ENCODE measurements at places on chromosomes 16 and 17. TPM values are rescaled to one million over a fixed set of nuclear protein-coding genes. Genes with fewer than 3 reads are reported as not detected.

DNA sequence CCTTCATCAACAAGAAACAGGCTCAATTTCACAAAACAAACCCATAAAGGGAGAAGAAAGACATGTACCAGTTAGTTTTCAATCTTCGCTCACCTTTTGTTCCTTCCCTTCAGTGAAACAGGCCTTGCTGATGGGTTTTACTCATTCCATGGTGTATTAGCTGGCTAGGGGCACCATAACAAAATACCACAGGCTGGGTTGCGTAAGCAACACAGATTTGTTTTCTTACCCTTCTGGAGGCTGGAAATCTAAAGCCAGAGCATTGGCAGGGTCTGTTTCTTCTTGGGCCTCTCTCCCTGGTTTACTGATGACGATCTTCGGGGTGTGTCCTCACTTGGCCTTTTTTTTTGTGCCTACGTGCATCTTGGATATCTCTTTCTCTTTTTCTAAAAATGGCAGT lies 383.4 kb upstream of the RBFOX1 start:
- DNase-seq, result no peak

DNA sequence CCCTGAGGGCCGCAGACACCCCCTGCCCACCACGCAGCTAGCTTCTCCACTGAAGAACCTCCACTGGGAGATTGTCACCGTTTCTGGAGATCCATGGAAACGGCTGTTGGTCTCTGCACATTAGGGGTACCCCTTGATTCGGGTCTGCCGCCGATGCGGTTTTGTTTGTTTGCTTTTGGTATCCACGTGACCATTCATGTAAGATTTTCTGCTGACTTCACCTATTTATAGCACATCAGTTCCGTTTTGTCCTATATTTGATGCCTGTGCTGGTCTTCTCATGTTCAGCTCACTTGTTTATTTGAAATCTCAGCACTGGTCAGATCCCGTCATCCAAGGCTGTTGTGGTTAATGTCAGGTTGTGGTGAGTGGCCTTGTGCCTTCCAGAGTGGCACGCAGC lies 21.1 kb downstream of the CRAMP1 start:
- DNase-seq, result no peak

GRCh38 chr17:15083225-15083624 lies 181.9 kb downstream of the PMP22 start:
- no peak for DNase-seq

DNA sequence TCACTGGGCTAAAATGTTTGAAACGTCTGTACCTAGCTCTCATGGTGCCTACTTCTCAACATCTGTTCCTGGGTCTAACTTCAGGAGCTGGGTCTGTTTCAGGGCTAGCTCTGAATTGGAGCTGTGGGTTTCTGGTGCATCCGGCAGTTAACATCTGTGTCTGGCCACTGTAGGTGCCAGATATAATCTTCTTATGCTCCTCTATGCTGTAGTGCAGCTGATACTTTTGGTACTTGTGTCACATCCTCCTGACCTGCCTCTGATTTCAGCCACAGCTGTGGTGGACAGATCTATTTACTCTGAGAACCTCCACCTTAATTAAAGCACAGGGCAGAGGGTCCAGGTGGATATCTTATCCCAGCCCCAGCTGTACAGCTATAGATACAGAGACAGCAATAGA lies 496.5 kb upstream of the CDH11 start:
- no peak for DNase-seq

- no peak for DNase-seq
These were observed at the start of gene DUS1L for GRCh38 chr17:82065638-82066303. DUS1L (minus strand) TSS chr17:82065804; CDS start chr17:82065059, 745 bp downstream.

DNA sequence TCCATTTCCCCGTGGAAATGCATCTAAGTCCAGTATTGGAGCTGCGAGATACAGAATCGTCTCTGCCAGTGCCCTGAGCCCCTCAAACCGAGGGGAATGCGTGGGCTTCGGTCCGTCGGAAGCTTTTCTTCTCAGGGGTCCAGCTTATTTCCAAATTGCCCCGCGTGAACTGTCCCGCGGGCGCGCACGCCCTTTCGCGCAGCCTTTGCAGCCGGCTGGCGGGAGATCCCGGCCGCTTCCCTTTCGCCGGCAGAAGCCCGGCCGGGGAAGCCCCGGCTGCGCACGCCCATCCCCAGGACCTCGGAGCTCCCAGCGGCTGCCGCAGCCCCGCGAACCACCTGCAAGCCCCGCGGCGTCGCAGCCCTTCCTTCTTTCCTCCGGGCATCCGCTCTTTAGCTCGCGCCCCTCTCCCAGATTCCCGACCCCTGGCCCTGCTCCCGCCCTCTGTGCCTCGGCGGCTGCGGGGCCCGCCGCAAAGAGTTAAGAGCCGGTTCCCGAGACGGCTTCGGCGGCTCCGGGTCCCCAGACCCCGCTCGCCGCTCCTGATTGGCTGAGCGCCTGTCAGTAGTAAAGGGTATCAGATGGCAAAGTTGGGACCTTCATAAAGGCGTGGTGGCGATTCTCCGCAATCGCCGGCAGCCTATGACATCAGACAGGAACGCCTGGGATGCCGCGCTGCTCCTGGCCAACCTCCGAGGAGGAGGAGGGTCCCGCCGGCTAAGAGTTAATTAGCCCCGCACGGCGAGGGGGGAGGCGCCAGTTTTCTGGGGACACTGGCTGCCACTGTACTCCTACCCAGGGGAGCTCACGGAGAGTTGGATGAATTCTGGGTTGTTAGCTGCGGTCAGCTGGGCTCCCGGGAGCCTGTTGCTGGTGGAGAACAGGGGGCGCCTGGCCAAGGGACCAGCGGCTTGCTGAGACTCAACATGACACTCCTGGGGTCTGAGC lies at the start of gene MYOCD:
Gene MYOCD, plus strand, starts transcription at position 628 of the 948 bp plus-strand sequence. Its CDS starts 299 bp downstream, at position 927.
- peak; percentile 41 for DNase-seq

- DNase-seq, result no peak
These were observed 14.4 kb upstream of the GNG13 start for GRCh38 chr16:814974-815373.

GRCh38 chr16:14215941-14216340 lies 144.8 kb downstream of the MRTFB start:
- DNase-seq, result no peak

The MT3 gene
- total RNA-seq, result 1.8 TPM

DNA sequence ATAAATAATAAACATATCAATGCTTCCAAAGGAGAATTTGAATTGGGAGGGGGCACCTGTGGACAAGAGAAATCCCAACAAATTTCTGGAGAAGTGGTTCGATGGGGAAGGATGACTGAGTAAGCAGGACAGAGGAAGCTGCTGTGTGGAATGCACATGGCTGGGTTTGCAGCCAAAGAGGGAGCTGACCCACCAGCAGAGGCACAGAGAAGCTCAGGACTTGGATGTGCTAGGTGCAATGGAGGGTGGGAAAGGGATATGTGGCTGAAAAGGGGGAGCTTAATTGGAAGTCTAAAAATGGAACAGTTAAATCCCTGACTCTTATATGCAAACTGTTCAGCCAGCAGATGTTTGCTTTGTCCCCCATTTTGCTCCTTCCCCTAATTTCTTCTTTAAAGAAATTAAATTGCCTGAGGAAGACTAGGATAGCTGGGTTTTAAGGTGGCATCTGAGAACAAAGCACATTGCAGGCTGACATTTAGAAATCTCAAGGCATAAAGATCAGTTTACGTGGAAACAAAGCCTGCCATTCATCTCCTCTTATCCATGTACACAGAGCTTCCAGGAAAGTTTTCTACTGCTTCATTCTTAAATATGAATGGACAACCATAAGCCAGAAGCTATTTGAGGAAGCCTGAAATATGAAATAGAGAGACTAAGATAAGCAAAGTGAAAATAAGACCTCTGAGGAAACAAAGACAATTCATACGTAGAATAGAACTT lies 23.0 kb upstream of the TNS4 start:
- DNase-seq, result no peak

The SCGB1C2 gene
- total RNA-seq, result not detected

The SAMD14 gene
- 0.70 TPM for total RNA-seq

DNA sequence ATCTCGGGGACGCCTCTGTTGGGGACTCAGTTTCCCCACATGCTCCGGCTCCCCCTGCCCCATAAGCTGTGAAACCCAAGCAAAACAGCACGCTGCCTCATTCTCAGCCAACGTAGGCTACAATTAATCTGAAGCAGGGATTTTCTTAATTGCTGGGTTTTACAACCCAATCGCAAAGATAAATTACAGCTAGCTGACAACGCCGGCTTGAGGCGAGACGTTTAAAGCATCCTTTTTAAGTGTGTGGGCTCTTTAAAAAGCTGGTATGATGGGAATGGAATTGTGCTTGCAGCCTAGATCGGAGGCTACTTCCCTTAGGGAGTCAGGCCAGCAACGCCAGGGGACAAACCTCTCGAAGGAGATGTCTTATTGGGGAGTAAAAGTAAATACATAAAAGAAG lies 185.3 kb downstream of the ZNF423 start:
- DNase-seq, result no peak

DNA sequence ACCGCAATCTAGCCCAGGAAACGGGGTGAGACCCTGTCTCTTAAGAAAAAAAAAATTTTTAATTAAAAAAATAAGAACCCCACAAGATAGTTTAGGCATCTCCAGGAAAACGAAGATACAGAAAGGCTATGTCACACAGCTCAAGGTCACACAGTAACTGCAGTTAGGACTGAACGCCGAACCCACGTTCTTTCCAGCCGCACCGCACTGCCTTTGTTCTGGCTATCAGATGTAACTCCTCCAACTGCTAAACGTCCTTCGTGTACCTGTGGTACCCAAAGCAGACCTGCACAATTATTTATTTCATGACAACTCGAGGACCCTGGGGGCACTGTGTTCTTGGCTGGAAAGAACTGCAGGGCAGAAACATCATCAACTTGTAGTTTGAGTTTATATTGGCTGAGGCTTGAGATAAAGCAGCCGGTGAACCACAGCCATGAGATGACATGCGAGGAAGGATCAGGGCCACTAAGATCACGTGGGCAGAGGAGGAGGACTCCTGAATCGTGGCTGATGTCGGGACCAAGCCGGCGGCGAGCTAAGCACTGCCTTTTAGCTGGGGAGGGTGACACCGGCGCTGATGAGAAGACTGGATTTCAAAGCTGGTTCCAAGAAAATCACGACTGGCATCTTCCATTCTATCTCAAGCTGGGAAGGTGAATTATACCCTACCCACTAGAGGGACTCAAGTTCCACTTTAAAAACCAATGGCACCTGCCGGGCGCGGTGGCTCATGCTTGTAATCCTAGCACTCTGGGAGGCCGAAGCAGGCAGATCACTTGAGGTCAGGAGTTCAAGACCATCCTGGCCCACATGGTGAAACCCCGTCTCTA lies 20.7 kb upstream of the MNT start:
- no peak for DNase-seq

- no peak for DNase-seq
These were observed 418.0 kb upstream of the PSMD7 start for GRCh38 chr16:73878611-73879010.

DNA sequence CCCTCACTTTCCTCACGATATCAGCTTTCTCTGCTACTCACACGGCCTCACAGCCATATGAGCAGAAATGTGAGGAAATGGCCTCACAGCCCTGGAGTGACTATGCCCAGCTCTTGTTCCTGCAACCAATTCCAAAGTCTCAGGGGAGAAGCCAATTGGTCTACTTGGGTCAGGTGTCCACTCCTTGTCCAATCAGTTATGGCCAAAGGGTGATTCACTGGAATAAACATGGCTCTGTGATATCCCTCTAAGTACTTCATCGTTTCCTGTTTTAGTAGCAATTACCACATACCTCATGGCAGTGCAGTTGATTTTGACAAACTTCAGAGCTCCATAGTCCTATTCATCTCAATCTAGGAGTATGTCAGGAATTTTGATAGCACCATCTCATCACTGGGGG lies 195.4 kb downstream of the KATNIP start:
- DNase-seq, result no peak

DNA sequence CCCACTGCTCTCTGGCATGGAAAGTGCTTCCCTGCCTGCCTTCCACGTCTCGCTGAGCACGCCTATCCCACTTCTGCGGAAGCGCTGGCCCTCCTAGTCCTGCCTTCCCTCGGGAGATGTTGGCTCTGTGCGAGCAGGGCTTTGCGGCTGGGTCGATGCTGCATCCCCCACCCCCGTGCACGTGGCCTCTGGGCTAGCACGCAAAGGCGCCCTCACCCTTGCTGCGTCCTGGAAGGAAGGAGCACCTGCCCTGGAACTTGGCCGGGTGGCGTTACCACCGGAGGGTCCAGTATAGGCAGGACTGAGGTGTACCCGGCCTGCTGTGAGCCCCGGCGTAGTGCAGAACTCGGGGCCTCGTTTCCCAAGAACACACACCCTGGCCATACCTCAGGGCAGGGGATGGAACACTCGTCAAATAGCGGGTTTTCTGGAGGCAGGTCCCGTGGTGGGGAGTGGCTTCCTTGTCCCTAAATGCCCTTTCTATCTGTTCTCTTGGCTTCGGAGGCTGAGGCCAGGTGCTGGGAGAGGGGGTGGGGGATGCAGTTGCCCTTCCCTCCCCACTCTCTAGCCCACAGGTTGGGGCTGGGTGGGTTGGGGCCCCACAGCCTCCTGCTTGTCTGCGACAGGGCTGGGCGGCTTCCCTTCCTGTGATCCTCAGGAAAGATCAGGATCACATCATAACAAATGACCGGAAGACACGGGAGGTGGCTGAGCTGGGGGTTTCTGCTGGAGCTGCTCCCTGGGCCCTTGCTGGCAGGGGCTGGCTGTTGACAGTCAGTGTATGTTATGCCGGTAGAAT lies 17.4 kb downstream of the BAIAP2 start:
- no peak for DNase-seq

GRCh38 chr17:77706938-77707337 lies 251.6 kb upstream of the TNRC6C start:
- DNase-seq, result no peak

DNA sequence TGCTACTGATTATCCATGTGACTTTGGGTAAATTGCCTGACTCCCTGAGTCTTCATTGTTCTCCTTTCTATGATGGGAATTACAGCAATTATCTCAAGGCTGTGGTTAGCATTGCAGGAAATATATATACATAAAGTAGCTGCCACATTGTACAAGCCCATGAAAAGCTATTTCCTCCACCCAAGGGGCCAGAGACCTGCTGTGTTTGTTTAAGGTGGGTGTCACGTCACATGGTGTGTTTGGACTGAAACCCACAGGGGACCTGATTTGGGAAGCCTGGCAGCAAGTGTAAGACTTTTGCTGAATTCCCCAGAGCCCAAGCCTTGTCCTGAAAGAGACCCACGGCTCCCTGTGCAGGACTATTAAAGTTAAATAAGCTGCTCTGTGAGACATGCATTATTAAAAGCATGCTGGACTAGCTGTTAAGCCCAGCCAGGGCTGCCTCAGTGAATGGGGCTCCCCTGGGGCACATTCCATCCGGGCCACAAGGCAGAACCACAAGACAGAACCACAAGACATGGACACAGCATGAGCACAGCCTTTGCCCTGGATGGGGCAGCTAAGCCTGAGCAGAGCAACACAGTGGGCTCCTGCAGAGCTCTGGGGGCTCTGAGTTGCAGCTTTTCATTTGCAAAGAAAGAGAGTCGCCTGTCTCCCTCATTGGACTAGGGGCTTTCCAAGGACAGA lies 148.9 kb downstream of the SPACA3 start:
- DNase-seq, result no peak

Measured in left colon (tissue), 2 donors.